ENCODE measurements at places on chromosomes 12 and 14.

DNA sequence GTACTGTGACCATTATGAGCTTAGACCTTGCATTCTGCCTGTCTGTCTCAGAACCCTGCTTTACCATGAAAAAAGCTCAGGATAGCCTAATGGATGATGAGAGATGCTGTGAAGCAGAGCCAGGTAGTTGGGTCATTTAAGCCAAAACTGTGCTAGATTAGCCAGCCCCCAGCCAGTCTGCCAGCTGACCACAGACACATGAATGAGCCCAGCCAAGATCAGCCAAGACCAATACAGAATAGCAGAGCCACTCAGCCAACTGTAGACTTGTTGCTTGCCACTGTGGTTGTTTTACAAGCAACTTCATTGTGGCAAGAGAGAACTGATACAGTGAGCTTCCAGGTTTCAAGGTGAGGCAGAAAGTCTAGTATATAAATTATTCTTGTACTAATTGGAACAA is 12.8 kb upstream of the UTP20 start:
- no peak for DNase-seq

DNA sequence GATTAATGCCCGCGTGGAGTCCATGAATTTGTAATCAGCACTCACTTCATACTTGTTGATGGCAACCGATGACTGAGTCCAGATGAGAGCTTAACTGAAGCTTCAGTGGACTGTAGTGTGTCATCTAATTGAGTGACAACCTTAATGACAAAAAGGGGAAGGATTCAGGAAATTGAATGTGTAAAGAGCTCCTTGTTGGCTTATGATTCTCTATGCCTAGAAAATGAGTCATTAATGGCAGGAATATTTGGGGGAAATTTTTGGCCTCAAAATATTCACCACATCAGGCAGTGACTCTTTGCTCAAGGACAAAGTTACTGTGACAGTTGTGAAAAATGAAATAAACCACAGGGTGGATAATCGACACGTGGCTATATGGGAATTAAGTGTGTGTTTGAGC is 55.3 kb upstream of the STON2 start:
- DNase-seq = no peak

- DNase-seq = no peak
These were observed 106.4 kb downstream of the PRKD1 start for GRCh38 chr14:29821242-29821641.

DNA sequence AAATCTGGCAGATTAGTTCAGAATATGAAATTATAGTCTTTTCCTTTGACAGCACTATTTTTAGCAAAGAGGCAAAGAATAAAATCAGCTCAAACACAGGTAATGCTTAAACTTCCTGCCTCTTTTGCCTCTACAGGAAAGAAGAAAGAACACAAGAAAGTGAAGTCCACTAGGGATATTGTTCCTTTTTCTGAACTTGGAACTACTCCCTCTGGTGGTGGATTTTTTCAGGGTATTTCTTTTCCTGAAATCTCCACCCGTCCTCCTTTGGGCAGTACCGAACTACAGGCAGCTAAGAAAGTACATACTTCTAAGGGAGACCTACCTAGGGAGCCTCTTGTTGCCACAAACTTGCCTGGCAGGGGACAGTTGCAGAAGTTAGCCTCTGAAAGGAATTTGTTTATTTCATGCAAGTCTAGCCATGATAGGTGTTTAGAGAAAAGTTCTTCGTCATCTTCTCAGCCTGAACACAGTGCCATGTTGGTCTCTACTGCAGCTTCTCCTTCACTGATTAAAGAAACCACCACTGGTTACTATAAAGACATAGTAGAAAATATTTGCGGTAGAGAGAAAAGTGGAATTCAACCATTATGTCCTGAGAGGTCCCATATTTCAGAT is 17.4 kb downstream of the TMPO start:
- no peak for DNase-seq

GRCh38 chr12:55760663-55761062 is 17.7 kb downstream of the GDF11 start:
- DNase-seq = no peak

DNA sequence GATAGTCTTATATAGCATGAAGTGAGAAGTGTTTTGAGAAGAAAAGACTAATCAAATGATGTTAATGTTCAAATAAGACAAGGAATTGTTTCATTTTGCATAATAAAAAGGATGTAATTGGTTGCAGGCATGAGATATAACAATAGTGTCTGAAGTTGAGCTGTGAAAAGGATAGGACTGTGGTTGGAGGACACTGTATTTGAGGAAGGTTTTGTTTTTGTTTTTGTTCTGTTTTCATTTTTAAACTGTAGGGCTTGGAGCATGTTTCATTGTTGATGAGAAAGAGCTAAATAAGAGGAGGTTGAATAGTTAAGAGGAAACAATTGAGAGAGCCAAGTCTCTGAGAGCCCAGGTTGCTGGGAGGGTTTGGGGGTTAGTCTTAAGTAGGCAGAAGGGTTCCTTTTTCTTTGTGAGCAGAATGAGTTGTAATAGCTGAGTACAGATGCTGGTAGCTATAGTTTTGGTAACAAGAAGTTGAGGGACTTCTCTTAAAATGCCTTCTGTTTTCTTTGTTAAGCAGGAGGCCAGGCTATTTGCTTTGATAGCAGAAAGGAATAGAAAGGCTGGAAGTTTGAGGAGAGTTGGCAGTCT is 58.4 kb downstream of the CCDC91 start:
- DNase-seq = no peak

GRCh38 chr14:72613975-72614319 is 280.0 kb downstream of the DPF3 start:
- DNase-seq = no peak

DNA sequence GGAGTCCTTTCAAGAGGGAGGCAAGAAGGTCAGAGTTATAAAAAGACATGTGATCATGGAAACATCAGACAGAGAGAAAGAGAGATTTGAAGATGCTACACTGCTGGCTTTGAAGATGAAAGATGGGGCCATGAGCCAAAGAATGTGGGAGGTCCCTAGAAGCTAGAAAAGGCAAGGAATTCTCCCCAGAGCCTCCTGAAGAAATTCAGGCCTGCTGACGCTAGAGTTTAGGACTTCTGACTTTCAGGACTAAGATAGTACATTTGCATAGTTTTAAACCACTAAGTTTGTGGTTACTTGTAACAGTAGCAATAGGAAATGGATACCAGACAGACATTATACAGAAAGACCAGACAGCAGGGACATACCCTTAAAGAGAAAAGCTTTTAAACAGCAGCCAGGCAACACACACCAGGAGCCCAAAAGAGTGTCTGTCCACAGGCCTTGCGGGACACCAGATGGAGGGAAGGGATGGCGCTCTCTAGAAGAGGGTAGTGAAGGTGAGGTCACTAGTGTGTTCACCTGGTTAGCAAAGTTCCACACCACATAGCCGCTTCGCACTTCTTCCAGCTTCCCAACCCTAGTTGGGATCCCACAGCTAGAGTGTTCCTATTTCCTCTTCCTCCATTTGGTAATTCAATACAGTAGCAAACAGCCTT is 29.7 kb upstream of the CEBPE start:
- DNase-seq = no peak

DNA sequence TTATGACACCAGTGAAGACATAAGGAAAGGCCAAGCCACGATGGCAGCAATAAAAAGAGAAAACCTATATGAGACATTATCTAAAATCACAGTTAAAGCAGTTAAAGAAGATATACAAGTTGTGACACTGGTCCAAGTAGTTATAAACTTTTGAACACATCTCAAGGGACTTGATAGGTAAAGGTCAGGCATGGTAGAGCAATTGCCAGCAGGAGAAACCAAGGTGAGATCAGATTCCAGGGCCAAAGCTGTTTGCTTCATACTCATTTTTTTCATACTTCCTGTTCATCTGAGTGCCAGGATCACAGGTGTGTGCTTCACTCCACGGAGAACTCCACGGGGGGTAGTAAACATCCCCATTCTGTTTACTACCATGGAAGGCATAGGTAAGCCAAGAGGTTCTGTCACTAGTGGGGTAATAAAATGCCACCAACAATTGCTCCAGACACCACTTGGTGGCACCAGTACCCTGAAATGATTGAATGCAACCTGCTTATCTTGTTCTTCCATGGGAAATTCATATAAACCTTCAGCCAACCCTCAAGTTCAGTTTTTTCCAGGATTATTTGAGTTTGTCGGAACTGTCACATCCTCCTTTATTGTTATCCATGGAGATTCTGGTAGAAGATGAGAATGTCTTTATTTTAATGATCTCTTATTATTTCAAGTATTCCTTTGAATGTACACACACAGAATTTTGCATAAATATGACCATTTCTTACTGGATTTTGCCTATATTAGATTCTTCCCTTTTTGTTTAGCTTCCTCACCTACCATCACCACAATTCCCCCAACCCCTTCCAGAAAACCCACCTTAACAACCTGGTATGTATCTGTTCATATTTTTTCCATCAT is 59.2 kb upstream of the TSPAN8 start:
- no peak for DNase-seq

GRCh38 chr12:124036657-124037109 is 63.7 kb downstream of the ZNF664 start:
- DNase-seq = peak; percentile 79

- no peak for DNase-seq
These were observed 40.1 kb upstream of the VPS33A start for GRCh38 chr12:122306407-122306806.
